ENCODE measurements at places on chromosomes 7 and 10.

DNA sequence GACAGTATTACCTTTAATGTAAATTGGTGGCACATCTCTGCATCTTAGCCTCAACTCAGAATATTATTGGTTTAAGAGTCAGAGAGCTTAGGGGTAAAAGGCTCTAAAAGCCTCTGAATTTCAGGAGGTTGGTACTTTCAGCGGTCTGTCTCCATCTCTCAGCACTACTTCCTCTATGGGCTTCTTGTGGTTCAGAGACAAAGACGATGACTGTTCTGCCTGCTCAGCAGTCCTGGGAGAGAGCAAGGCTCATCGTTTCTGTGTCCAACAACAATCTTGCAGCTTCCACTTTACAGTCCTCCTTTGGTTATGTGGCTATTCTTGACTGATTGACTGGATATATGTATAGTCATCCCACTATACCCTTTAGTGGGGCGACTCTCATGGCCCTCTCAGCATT, 394.7 kb downstream of the AUTS2 start:
- DNase-seq: no peak

- DNase-seq: peak; percentile 10
Measured at GRCh38 chr10:117541909-117542705, 439 bp upstream of the EMX2 start.

GRCh38 chr7:1666317-1666822, 3.7 kb upstream of the ELFN1 start:
- no peak for DNase-seq

DNA sequence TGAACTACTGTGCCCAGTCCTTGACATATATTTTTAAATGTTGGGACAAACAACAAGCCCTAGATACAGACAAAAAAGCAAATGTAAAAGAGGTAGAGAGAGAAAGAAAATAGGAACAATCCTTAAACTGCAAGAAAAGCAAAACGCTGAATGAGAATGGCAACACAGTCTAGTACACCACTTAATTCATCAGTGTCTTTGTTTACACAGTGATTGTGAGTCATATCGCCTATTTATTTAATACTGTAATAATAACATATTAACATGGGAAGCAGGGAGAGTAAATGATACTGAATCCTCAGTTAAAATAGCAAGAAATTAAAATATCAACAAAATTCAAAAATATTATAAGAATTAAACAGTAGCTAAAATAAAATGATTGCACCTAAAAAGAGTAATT, 9.8 kb upstream of the LRRTM3 start:
- no peak for DNase-seq

GRCh38 chr10:110786172-110786571, 85.6 kb upstream of the PDCD4 start:
- peak; percentile 13 for DNase-seq

- no peak for DNase-seq
Measured at GRCh38 chr7:159105832-159106811, 38.5 kb downstream of the VIPR2 start.

DNA sequence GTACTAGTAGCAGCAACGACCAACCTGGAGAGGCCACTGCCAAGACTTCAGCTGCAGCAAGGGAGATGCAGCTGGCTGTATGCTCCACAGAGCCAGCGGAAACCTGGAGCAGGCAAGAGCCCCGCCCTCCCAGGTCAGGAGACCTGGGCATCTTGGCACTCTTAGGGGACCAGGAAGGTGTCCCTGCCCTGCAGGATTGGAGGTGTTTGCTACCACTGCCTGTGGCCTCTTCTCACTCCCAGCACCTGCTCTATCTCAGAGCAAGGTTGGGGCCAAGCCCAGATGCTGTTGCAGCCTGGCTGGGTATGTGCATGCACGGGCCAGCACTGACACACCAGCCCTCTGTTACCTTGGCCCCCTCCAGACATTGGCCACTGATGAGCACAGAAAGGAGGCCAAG, 1512.8 kb downstream of the REEP3 start:
- no peak for DNase-seq

- no peak for DNase-seq
Measured at GRCh38 chr10:130048081-130048480, 62.5 kb downstream of the C10orf143 start.

GRCh38 chr7:43077732-43078391, 34.6 kb upstream of the HECW1 start:
- peak; percentile 60 for DNase-seq

GRCh38 chr7:116601426-116601825, 70.6 kb upstream of the MET start:
- DNase-seq: no peak

- DNase-seq: no peak
Measured at GRCh38 chr7:94912085-94912484, 4.7 kb downstream of the PPP1R9A start.

DNA sequence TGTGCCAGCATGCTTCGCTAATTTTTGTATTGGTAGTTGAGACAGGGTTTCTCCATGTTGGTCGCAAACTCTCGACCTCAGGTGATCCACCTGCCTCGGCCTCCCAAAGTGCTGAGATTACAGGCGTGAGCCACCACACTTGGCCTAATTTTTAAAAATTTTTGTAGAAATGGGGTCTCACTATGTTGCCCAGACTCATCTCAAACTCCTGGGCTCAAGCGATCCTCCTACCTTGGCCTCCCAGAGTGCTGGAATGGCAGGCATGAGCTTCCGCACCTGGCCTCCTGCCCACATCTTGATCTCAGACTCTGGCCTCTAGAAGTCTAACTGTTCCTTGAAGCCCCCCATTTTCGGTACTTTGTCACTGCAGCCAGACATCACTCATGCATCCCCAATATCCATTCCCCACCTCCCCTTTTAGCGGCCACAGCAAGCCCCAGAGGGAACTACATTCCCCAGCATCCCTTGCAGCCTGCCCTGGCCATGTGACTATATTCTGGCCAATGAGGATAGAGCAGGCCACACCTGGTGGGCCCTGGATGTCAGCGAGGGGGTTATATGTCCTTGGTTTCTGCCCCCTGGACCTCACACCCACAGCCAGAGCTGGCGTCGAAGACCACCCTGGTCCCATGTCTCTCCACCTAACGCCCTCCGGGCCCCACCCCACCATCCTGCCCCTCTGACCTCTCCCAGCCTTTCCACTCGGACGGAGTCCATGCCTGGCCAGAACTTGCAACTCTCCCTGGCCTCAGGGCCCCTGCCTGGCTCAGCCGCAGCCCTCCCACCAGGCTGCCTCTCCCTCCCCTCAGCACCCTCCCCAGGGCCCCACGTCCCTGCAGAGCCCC, 33.8 kb downstream of the MICALL2 start:
- no peak for DNase-seq

GRCh38 chr7:75722373-75722772, 16.4 kb downstream of the HIP1 start:
- DNase-seq: no peak

- DNase-seq: no peak
Measured at GRCh38 chr10:130481936-130482335, 345.7 kb downstream of the GLRX3 start.

DNA sequence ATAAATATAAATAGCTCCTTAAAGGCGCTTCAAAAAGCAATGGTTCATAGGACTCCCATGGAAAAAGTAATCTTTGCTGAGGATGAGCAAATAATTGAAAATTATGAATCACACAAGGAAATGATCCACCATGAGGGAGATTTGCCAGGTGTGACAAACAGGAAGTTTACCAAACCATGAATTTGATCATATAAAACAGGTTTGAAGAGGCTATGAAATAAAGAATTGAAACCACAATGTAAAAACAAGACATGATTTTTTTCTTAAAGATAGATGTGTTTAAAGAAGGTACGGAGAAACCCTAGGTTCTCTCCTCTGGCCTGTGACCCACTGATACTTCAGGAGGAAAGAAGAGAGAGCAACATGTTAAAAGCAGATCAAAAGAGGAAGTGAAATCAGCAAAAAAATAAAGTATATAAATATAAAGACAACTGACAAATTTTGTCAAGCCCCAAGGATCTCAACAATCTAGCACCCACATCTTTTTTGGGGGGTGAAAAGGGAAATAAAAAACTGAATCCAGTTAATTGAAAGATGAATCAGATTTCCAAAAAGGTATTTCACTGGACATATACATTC, 111.3 kb upstream of the ASAH2 start:
- DNase-seq: no peak

- DNase-seq: no peak
Measured at GRCh38 chr10:121418126-121418777, 180.0 kb downstream of the FGFR2 start.

DNA sequence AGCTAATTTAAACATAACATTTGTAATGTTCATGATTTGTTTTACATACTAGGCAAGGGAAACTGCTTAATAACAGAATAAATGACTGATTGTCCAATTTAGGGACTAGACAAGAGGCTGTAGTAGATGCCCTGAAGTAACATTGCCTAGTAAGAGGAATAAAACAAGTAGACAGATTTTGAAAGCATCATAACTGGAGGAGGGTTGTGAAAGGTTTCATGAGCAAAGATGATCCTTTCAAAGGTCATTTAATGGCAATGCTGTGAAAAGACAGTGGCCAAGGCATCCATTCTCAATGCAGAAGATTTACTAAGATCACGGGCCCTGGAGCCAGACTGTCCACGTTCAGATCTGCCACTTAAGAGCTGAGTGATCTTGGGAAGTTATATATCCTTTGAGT, 44.8 kb upstream of the HHEX start:
- DNase-seq: no peak

DNA sequence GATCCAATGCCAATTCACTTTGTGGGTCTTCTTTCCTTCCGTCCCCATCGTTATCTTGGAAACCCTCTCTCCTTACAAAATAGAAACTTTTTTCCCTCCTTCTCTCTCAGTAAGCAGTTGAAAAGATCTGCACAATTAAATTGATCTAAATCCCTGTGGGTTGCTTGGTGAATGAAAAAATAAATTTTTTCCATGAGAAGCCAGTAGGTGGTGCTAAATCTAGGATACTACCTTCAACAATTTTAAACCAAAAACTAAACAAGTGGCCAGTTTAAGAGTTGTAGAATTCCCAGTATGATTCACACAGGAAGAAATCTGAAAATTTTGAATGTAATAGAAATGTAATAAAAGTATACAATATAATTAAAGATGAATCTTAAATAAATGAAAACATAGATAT, 990.3 kb upstream of the ZNF722 start:
- no peak for DNase-seq

- no peak for DNase-seq
Measured at GRCh38 chr10:42896735-42897134, 114.1 kb downstream of the BMS1 start.

GRCh38 chr7:142833174-142834048, 21.5 kb upstream of the EPHB6 start:
- DNase-seq: no peak

DNA sequence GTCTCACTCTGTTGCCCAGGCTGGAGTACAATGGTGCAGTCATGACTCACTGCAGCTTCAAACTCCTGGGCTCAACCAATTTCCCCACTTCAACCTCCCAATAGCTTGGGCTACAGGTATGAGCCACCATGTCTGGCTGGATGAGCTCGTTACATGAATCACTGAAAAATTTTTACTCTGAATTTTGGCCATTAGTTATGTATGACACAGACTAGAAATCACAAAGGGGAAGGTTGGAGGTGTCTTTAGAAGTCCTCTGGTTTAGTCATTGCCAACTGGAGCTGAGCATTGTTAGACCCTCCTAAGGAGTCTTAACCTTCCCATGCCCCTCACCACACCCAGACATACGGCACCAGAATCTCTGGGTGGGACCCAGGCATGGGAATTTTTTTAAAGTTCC, 34.7 kb downstream of the SVIL start:
- no peak for DNase-seq

GRCh38 chr7:150367677-150368095, 936 bp upstream of the REPIN1 start:
- DNase-seq: no peak

GRCh38 chr10:79473496-79474095, 28.2 kb upstream of the ZCCHC24 start:
- no peak for DNase-seq

DNA sequence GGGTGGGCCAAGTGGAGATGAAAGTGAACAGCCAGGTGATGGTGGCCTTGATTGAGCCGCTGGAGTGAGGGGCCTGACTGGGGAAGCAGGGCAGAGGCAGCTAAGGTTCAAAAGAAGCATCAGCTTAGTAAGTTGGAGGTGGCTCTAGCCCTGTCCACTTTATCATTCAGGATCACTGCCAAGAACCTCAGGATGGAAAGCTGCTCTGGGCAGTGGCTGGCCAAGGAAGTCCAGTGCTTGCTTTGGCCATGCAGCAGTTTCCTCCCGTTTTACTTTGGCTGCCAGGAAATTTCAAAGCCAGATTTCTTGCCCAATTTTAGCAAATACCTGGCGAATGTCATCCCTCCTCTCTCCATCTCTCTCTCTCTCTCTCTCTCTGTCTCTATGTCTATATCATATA, 384.9 kb downstream of the PLXNA4 start:
- DNase-seq: no peak

GRCh38 chr7:93894966-93895640, 4.5 kb upstream of the TFPI2 start:
- DNase-seq: no peak

GRCh38 chr10:58796242-58796641, 283.6 kb downstream of the BICC1 start:
- DNase-seq: no peak

- no peak for DNase-seq
Measured at GRCh38 chr10:62456611-62457101, 82.5 kb downstream of the ZNF365 start.

DNA sequence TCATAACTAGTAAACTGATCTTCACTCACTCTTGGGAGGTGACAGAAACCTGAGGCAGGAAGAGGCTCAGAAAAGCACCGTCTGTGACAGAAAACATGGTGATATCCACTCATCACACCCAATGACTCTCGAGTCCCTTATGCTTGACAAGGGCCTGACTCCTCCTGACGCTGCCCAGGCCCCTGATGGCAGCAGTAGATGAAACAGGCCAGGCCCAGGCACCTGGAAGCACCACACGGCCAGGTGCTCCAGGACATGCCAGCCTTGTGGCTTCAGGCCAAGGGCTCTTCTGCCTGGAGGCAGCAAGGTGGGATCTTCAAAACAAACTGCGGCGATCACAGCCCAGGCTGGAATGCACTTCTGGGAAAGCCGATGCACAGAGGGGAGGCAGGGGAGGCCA, 89.3 kb downstream of the MAD1L1 start:
- DNase-seq: no peak

- DNase-seq: no peak
Measured at GRCh38 chr7:55490099-55490498, 82.2 kb downstream of the VOPP1 start.

DNA sequence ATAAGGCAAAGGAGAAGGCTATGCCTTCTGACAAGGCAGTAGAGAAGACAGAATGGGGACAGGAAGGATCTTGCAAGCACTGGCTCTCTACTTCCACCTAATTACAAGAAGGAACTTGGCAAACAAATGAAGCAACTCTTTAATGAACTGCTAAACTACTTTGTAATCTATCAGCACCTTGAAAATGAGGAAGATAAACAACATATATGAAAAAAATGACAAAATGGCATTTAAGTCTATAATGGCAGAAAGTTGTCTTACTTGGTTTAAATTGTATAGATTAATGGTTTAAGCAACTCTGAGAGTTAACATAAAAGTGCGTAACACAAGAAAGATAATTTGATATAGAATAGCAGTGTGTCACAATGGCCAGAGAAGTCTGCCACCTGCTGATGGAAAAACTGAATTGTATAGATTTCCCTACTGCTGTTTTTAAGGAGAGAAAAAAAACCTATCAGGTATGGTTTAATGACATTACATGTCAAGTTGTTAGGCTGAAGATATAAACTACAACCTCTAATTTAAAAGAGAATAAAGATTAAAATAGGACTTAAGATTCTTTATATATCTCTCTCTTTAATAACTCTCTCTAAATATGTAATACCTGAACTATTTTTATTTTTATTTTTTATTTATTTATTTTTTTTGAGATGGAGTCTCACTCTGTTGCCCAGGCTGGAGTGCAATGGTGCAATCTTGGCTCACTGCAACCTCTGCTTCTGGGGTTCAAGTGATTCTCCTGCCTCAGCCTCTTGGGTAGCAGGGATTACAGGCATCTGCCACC, 11.8 kb downstream of the NT5C3A start:
- DNase-seq: peak; percentile 52
